ENCODE measurements at places on chromosomes 2 and 18.

DNA sequence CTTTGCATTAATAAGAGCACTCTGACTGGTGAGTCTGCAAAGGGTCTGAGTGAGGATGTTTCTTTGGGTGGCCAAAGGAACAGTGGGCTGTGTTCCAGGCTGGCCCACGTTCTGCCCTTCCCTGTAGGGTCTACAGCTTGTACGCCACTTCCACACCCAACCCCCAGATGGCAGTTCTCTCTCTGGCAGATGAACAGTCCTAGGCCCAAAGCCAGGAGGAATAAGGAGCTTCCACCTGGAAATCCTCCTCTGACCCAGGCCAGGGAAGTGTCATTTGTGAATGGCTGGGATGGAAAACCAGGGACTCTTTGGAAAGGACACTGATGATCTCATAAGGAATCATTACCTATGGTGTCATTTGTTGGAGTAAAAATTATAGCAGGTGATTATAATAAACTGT is 6.6 kb downstream of the OTOF start:
- no peak for DNase-seq

DNA sequence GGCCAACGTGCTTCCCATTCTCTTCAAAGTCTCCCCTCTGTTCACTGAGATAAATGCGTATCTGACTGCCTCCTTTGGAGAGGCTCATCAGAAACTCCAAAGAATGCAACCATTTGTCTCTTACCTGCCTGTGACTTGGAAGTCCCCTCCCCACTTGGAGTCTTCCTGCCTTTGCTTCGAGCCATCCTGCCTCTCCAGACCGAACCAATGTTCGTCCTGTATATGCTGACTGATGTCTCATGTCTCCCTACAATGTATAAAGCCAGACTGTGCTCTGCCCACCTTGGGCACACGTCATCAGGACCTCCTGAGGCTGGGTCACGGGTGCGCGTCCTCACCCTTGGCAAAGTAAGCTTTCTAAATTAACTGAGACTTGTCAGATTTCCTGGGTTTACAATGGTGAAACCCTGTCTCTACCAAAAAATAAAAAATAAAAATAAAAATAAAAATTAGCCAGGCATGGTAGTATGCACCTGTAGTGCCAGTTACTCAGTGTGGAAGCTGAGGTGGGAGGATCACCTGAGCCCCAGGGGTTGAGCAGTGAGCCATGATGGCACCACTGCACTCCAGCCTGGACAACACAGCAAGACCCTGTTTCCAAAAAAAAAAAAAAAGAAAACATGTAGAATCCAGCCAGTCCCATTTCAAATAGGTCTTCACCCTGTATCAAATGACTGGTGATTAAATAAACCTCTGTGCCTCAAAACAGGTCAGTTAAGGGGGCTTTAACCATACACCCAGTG is 29.0 kb downstream of the HDLBP start:
- no peak for DNase-seq

DNA sequence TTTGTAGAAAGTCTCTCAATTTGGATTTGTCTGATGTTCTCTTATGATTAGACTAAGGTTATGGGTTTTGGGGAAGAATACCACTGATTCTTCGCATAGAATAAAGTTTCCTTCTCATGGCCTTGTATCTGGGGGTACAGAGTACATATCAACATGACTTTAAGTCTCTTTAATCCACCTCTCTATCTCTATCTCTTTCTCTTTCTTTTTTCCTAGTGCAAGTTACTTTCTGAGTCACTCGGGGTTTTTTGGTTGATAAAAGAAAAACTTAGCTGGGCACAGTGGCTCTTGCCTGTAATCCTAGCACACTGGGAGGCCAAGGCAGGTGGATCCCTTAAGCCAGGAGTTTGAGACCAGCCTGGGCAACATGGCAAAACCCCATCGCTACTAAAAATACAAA is 100.1 kb upstream of the MAP4K3 start:
- DNase-seq: no peak

DNA sequence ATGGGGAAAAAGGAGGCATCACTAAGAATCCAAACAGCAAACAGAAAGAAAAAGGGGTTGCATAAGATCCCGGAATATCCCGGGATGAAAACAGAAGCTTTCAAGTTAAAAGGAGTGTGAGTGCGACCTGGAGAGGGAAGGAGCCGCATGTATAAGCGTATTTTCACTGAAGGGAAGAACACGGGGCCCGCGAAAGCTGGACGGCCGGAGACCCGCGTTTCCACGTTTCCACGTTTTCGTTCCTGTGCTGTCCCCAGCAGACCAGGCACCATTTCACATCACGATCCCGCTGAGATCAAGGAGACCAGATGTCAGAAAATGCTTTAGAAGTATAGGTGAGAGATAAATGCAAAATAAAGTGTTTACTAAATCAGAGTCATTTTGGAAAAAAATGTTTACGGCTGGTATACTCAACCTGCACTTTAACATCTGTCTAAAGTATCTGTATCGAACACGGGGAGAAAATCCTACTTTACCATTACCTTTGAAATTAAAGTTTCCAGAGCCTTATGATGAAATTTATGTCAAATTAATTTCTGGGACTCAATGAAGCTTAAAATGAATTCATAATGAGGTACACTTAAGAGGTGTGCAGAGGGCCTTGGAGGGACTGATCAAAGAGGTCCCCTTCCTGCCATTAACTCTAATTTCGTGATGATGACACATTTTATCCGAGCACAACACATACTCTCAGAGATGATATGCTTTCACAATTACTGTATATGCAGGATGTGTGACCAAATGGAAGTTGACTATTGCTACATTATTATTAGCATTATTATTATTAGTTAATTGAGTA is 71.0 kb upstream of the SALL3 start:
- no peak for DNase-seq

DNA sequence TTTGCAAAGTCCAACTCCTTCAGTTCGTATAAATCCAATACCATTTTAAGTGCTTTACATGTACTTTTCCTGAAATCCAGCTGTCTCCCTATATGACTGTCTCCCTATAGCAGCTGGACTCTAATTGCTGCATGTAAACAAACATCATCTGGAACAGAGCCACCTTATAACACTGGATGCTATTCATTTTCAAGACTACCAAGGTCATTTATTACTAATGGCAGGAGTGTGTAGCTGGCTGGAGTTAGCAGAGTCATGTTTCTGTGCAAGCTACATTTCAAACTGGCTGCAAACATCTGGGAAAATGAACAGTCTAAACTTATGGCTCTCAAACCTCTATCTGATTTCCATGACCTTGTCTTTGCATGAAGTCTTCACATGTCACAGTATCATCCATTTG is 575.2 kb downstream of the PIK3C3 start:
- DNase-seq: no peak

GRCh38 chr2:219684721-219685689 is 57.6 kb downstream of the SLC4A3 start:
- peak; percentile 5 for DNase-seq

DNA sequence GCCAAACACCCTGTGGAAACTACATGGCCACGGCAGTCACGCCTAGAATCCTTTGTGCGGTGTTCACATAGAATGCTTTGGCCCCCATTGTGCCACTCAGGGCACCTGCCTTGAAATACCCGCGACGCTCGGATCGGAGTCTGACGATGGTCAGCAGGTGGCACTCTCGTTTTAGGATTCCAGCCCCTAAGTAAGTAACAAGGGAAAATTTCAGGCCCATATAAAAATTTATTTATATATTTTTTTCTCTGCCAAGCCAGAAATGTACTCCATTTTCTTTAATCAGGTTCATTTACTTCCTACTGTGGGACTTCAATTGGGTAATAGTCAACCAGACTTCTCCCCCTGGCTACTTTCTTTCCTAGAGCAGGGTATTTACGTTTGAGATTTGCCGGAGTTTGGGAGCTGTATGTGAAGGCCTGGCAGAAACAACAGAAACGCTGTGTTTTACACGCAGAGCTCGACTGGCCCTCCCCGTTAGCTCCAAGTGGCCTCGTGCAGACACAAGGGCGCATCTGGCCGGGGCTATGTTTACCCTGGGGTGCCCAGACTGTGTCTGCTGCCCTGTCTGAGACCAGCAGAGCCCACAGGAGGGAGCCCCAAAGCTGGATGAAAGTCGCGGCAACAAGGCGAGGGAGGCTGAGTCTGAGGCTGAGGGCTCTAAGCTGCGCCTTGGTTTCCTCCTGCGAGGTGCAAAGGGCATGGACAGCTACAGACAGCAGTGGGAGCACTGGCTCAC is 41.6 kb downstream of the LRRC30 start:
- no peak for DNase-seq
